ENCODE measurements at places on chromosomes 7 and 10. TPM values are rescaled to one million over a fixed set of nuclear protein-coding genes. Genes with fewer than 3 reads are reported as not detected.

DNA sequence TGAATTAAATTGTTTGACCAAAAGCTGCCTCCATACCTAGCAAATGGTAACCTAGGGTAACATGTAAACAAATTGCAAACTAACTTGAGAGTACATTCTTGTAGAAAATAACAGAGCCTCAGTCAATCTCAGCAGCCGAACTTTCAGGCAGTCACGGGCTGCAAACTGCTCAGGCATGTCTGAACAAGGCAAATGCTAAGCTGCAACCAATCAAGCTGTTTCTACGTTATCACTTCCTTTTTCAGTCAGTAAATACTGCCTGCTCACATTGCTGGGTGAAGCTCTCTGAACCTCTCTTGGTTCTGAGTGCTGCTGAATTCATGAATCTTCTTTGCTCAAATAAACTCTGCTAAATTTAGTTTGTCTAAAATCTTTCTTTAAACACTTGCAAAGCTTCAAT lies 1212.4 kb downstream of the SORCS1 start:
- no peaks in the 10 kb centered on the region for H3K27me3 ChIP-seq
- no peak overlapping the region for H3K27ac ChIP-seq
- no peaks in the 10 kb centered on the region for H3K4me1 ChIP-seq
- H3K36me3 ChIP-seq = no peaks in the 10 kb centered on the region

Gene TMEM176B
- 23.4 TPM for total RNA-seq

GRCh38 chr10:29033311-29033940 lies 255.4 kb upstream of the LYZL1 start:
- no peak overlapping the region for H3K27ac ChIP-seq
- DNase-seq = no peak
- no peaks in the 10 kb centered on the region for H3K27me3 ChIP-seq
- no peaks in the 10 kb centered on the region for H3K36me3 ChIP-seq
- no peak overlapping the region for H3K4me3 ChIP-seq

DNA sequence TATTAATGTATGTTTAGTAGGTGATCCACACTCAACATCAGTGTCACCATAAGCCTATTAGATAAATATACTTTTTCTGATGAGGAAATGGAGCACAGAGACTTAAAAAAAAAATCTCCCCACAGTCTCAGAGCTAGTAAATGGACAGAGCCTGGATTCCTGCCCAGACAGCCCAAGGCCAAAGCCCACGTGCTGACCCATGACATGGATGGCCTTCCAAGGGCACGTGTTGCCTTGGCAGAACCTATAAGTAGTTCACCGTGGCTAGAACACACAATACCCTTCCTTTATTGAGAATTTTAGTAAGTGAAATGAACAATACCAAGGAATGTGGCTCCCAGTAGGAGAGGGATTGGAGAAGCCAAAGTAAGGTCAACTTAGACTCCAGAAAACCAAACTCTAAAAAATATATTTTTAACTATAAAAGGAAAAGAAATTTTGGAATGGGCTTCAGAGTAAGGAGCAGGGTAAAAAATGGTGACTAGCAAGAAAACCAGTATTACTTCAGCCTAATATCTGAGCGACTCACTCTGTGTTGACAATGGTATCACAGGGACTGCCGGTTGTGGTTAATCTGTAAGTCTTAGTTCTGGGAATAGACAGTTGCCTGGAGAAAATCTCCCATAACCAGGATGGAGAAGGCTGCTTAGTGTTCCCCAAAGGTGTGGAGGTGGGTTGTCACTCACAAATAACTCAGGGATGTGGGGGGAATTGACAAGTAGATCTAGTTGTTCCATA lies 223.0 kb downstream of the SORCS1 start:
- H3K36me3 ChIP-seq = no peaks in the 10 kb centered on the region
- H3K4me1 ChIP-seq = no peaks in the 10 kb centered on the region
- no peak overlapping the region for H3K27ac ChIP-seq
- no peak overlapping the region for H3K4me3 ChIP-seq

DNA sequence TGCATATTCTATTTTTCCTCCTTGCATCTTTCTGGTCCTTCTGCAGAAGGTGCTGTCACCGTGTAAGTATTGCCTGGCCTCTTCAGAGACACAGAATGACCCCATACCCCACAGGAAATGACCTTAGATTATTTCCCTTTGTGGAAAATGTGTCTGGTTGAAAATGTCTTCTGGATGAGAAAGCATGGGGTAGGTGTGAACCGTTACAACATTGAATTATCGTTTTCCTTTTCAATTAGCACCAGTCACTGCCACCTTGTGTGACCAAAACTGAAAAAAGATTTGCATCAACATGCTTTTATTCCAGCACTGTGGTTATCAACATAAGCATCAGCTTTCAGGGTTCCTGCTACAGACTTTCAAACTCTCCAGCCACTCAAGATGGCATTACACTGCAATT lies 58.0 kb upstream of the CELF2 start:
- DNase-seq = no peak
- no peak overlapping the region for H3K27ac ChIP-seq
- H3K4me1 ChIP-seq = no peaks in the 10 kb centered on the region
- H3K27me3 ChIP-seq = peaks cover 3% of the 10 kb centered on the region
- H3K4me3 ChIP-seq = no peak overlapping the region

DNA sequence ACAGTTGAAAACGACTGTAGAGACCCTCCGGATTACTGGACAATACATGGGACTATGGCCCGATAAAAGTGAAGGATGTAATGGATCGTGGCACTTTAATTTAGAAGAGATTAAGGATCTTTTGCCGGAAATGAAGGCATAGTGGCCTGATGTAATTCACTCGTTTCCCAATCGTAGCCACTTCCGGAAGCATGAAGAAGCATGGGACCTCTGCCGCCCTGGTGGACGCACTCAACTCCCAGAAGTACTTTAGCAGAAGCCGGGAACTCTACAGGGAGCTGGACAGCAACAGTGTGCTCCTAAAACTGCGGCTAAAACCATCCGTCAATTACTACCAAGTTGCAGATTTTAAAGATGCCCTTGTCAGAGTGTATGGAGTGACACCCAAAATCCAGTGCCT lies 59.6 kb upstream of the NUPR2 start:
- H3K4me3 ChIP-seq = no peak overlapping the region
- H3K4me1 ChIP-seq = no peaks in the 10 kb centered on the region
- no peak overlapping the region for H3K27ac ChIP-seq
- DNase-seq = no peak

- peaks cover 10% of the 10 kb centered on the region for H3K36me3 ChIP-seq
- DNase-seq = no peak
- no peak overlapping the region for H3K4me3 ChIP-seq
- H3K27ac ChIP-seq = no peak overlapping the region
Measured at GRCh38 chr10:49827297-49827696, 65.2 kb upstream of the OGDHL start.

DNA sequence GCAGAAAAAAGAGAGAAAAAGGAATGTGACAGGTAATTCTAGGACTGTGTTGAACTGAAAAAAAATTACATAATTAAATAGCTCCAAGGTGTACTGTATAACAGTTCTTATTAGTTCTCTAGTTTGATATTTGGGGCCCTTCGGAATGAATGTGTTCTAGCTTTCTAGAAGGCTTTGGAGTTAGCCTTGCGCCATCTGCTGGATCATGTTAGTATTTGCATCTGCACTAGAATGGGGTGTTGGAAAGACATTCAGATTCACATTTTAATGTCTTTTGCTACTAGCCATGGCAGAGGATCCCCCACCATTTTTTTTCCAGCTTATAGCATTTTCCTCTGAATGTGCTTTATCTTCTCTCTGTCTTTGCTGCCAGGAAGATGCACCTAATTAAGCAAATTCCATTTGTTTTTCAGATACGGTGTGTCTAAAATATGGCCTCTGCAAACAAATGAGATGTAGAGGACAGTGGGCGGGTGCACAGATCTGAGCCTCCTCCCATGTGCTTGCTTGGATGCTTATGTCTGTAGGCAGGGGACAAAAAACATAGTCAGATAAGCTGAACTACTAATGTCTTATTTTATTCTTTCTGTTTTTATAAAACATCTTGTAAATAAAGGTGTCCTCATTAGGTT lies 238.5 kb downstream of the PHF14 start:
- H3K4me3 ChIP-seq = no peak overlapping the region
- DNase-seq = peak; percentile 60
- no peaks in the 10 kb centered on the region for H3K4me1 ChIP-seq
- no peak overlapping the region for H3K27ac ChIP-seq

Gene VWA2
- total RNA-seq = 7.0 TPM

- DNase-seq = no peak
- no peaks in the 10 kb centered on the region for H3K36me3 ChIP-seq
- H3K27me3 ChIP-seq = no peaks in the 10 kb centered on the region
- no peak overlapping the region for H3K4me3 ChIP-seq
Measured at GRCh38 chr7:79063019-79063698, 390.3 kb downstream of the MAGI2 start.

DNA sequence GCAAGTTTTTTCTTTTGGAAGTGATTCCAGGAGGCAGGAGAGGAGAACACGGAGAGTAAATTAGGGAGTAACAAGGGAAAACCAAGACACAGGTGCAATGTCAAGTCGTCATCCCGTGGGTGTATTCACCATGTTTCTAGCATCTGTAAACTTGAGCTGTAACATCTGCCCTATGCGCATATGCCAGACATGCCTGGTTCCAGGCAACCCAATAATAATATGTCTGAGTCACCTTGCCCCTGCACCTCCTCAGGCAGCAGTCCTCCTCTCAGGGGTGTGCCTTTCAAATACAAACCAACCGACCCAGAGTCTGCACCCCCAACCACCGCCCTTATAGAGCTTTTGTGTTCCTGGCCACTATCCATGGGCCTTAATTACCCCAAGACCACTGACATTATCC lies 107.0 kb upstream of the PDE1C start:
- no peak overlapping the region for H3K27ac ChIP-seq
- H3K4me1 ChIP-seq = no peaks in the 10 kb centered on the region
- H3K36me3 ChIP-seq = no peaks in the 10 kb centered on the region
- DNase-seq = no peak
- H3K27me3 ChIP-seq = no peaks in the 10 kb centered on the region
- no peak overlapping the region for H3K4me3 ChIP-seq

- DNase-seq = no peak
- H3K4me1 ChIP-seq = no peaks in the 10 kb centered on the region
- H3K4me3 ChIP-seq = no peak overlapping the region
- no peaks in the 10 kb centered on the region for H3K36me3 ChIP-seq
Measured at GRCh38 chr10:21281765-21282484, 243.6 kb downstream of the SKIDA1 start.

DNA sequence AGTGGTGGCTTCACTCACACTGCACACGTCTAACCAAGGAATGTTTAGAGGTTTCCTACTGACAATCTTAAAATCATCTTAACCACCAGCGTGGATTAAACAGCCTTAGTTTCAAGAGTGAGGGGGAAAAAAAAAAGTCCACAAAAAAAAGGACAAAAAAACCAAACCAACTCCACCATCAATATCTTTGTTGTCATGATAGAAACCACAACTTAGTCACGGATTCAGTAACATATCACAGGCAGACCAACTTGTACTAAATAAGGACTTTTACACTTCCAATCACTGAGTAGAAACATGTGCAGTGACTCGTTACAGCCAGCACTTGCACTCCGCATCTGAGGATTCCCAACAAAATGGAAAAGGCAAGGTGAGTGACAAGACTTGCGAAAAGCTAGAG lies 46.5 kb downstream of the FAM171A1 start:
- no peak overlapping the region for H3K4me3 ChIP-seq
- no peak overlapping the region for H3K27ac ChIP-seq
- no peak for DNase-seq
- no peaks in the 10 kb centered on the region for H3K27me3 ChIP-seq
- no peaks in the 10 kb centered on the region for H3K36me3 ChIP-seq

DNA sequence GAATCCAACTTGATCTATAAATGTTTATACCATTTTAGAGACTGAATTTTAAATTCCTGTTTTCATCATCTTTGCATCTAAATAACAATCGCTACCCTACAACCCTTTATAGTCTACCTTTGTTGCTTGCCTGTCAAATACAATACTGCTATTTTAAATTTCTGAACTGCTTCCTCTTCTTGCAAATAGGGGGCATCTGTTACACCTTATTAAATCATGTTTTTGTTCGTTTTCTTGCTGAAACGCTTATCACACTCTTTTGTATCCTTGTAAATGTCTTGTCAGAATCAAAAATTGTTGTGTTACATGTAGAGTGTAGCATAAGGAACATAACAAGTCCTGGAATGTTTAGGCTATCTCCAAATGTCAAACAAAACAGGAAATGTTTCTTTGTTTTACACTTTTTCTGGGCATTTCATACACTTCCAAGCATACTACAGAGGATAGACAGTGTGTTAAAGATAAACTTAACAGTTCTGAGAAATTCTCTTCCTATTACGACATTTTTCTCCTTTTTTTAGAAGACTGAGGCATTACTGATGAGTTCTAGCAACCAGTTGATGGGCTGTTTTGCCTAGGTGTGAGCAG lies 281.3 kb downstream of the GPR158 start:
- H3K27ac ChIP-seq = no peak overlapping the region
- no peak for DNase-seq
- H3K4me1 ChIP-seq = no peaks in the 10 kb centered on the region
- no peak overlapping the region for H3K4me3 ChIP-seq
- H3K36me3 ChIP-seq = no peaks in the 10 kb centered on the region
- no peaks in the 10 kb centered on the region for H3K27me3 ChIP-seq

DNA sequence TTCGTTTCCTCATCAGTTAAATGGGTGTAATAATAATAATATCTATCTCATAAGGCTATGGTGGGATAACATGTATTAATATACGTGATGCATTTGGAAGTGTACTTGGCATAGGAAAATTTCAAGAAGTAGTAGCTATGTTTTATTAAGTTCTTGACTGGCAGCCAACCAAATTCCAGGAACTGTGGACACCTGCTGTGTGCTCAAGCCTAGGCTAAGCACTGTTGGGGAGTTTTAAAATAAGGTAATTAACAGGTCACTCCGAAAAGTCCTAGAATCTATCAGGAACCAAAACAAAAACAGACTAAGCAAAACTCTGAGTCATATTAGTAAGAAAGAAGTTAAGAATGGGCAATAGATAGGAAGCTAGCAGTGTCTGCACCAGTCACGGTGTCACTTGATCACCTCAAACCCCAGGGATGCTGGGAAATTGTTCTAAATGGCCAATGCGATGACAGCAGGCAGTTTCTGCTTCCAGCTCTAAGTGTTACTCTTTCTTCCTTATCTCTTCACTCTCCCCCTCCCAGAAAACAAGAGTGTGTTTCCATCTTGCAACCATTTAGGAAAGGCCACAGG lies 92.0 kb upstream of the GDF10 start:
- H3K27me3 ChIP-seq = no peaks in the 10 kb centered on the region
- no peak for DNase-seq
- no peak overlapping the region for H3K27ac ChIP-seq

DNA sequence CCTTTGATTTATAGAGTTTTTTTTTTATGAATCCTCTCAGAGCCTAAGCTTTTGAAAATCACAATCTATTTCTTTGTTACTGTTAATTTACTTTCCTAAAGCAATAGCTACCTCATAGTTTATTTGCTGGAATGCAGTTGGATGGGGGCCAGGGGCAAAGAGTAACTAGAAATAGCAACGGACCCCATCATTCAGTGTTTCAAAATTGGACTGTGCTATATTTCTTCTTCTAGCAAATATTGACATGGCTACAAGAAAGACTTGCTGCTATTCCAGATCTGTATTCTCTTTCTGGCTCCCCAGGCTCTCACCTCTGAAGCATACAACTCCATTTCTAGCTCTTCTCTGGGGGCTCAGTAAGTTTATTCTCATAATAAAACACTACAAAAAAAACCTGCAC lies 661.6 kb upstream of the NRG3 start:
- DNase-seq = no peak
- H3K27me3 ChIP-seq = no peaks in the 10 kb centered on the region
- H3K27ac ChIP-seq = no peak overlapping the region
- H3K4me1 ChIP-seq = no peaks in the 10 kb centered on the region

Gene PPP1R3C
- 1.2 TPM for total RNA-seq

GRCh38 chr7:39686261-39686924 lies 63.0 kb downstream of the RALA start:
- H3K36me3 ChIP-seq = peaks cover 13% of the 10 kb centered on the region
- DNase-seq = no peak
- H3K4me1 ChIP-seq = peaks cover 5% of the 10 kb centered on the region
- no peaks in the 10 kb centered on the region for H3K27me3 ChIP-seq

Gene SPACDR
- total RNA-seq = 0.76 TPM

Measured in thymus (tissue), 14 donors.